ENCODE measurements at places on chromosomes 7 and 10.

- no peak overlapping the region for H3K4me3 ChIP-seq
- no peak overlapping the region for H3K27ac ChIP-seq
- no peak for DNase-seq
- H3K36me3 ChIP-seq: no peaks in the 10 kb centered on the region
- H3K27me3 ChIP-seq: no peaks in the 10 kb centered on the region
Measured at GRCh38 chr10:1515780-1516491, 221.4 kb downstream of the ADARB2 start.

DNA sequence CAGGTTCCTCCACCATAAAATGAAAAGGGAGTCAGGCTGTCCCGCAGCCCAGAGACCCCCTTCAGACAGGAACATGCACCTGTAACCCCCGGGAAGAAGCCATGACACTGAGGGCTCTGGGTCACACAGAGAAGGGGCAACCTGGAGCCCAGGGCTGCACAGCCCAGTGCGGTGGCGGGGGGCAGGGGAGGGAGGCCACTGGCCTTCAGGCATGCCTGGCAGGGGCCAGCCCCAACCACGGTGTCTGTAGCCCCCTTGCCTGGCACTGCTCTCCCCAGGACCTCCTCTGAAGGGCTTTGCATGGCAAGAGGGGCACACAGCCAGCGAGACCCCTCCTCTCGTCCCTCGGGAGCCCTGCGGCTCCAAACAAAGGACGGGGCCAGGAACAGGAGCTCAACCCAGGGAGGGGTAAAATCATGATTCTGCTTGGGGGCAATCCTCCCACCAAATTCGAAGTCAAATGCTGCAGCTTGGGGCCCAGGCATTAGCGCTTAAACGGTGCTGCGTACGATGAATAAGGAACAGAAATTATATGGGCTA, 235.1 kb downstream of the MAD1L1 start:
- no peaks in the 10 kb centered on the region for H3K27me3 ChIP-seq
- no peak for DNase-seq
- no peak overlapping the region for H3K27ac ChIP-seq
- H3K36me3 ChIP-seq: no peaks in the 10 kb centered on the region

DNA sequence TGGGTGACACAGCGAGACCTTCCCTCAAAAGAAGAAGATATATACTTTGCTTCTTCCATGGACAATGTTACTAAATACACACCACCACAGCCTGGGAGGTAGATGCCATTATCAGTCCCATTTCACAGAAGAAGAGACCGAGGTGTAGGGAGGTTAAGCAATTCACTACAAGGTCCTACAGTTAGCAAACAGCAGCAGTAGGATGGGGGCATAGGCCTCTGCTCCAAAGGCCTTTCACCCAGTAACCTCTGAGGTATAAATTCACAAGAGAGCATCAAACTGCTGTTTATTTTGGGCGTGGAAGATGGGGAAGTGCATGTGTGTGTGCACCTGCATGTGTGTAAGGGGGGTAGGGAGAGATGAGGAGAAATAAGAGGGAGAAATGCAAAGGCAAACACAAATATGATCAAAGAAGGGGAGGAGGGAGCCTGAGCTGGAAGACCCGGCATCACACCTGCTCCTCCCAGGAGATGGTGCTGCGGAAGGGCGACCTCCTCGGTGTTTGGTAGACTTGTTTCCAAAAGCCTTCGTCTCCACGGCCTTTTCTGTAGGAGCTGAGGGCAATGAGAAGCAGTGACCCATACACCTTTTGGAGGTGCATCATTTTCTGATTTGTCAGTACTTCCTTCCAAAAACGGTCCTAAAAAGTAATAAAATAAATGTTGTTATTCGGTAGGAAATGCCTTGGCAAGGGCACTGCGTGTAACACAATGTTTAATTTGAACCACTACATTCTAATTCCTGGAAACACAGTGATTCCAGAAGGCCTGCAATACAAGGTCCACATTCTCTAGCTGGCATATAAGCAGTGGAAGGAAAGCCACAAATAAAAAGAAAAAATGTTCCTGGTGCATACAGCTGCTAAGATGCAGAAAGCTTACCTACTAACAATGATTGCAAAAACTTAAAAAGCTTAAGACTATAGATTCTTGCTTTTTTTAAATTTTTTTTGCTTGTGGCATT, 25.9 kb upstream of the ACSL5 start:
- H3K4me3 ChIP-seq: no peak overlapping the region
- H3K27ac ChIP-seq: no peak overlapping the region
- no peaks in the 10 kb centered on the region for H3K27me3 ChIP-seq
- no peak for DNase-seq
- H3K4me1 ChIP-seq: peaks cover 17% of the 10 kb centered on the region

GRCh38 chr10:73998623-73998928, 660 bp downstream of the VCL start:
- peak overlapping the region; percentile 96 for H3K4me3 ChIP-seq
- peak overlapping the region; percentile 98 for H3K27ac ChIP-seq
- H3K27me3 ChIP-seq: no peaks in the 10 kb centered on the region
- no peaks in the 10 kb centered on the region for H3K36me3 ChIP-seq
- DNase-seq: no peak

DNA sequence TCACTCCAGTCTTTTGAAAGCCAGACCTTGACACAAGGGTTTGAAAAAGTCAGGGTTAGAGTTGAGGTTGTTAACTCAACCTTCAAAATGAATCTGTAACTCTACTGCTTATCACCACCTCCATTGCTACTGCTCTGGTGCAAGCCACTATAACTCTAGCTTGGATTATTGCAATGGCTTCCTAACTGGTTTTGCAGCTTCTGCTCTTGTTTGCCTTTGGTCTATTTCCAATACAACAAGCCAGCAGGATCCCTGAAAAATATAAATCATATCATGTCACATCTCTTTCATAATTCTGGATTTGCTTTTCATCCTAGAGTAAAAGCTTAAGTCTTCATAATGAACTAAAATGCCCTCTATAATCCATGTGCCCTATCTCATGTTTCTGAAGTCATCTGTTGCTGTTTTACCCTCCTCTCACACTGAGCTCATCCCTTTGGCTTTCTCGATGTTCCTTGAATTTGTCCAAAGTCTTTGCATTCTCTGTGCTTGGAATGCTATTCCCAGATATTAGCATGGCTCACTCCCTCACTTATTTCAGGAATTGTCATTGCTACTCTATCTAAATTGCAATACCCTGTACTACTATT, 10.9 kb downstream of the TAS2R60 start:
- no peak overlapping the region for H3K4me3 ChIP-seq
- H3K4me1 ChIP-seq: no peaks in the 10 kb centered on the region
- no peaks in the 10 kb centered on the region for H3K36me3 ChIP-seq
- H3K27me3 ChIP-seq: no peaks in the 10 kb centered on the region
- H3K27ac ChIP-seq: no peak overlapping the region

- no peak for DNase-seq
- H3K36me3 ChIP-seq: no peaks in the 10 kb centered on the region
- H3K27me3 ChIP-seq: peaks cover 63% of the 10 kb centered on the region
- no peaks in the 10 kb centered on the region for H3K4me1 ChIP-seq
- H3K27ac ChIP-seq: no peak overlapping the region
Measured at GRCh38 chr10:70034232-70034631, 18.4 kb upstream of the MACROH2A2 start.

GRCh38 chr7:45082031-45082830, 6.5 kb downstream of the NACAD start:
- no peaks in the 10 kb centered on the region for H3K4me1 ChIP-seq
- no peaks in the 10 kb centered on the region for H3K27me3 ChIP-seq
- H3K4me3 ChIP-seq: no peak overlapping the region
- no peak overlapping the region for H3K27ac ChIP-seq
- DNase-seq: no peak

DNA sequence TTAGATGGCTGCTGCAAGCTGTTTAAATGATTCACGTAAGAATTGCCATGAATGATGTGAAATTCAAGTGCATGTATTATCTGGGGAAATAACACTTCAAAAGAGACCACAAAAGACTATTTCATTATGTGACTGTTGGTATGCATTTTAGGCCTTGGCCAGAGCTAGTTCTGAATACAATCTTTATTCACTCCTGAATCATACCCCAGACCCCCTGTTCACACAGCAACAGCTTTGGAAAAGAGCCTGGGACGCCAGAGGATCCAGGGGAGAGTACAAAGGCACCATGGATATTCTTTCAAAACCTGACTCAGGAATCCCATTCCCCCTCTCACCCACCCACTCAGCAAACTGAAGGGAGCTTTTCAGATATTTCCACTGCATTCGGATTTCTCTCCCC, 377.1 kb upstream of the DPP6 start:
- no peak overlapping the region for H3K27ac ChIP-seq
- DNase-seq: no peak
- H3K27me3 ChIP-seq: no peaks in the 10 kb centered on the region
- no peaks in the 10 kb centered on the region for H3K36me3 ChIP-seq

GRCh38 chr10:129079705-129080104, 387.3 kb upstream of the MGMT start:
- DNase-seq: peak; percentile 61
- no peaks in the 10 kb centered on the region for H3K36me3 ChIP-seq
- H3K27ac ChIP-seq: no peak overlapping the region
- peaks cover 8% of the 10 kb centered on the region for H3K4me1 ChIP-seq
- H3K4me3 ChIP-seq: no peak overlapping the region
- H3K27me3 ChIP-seq: no peaks in the 10 kb centered on the region

DNA sequence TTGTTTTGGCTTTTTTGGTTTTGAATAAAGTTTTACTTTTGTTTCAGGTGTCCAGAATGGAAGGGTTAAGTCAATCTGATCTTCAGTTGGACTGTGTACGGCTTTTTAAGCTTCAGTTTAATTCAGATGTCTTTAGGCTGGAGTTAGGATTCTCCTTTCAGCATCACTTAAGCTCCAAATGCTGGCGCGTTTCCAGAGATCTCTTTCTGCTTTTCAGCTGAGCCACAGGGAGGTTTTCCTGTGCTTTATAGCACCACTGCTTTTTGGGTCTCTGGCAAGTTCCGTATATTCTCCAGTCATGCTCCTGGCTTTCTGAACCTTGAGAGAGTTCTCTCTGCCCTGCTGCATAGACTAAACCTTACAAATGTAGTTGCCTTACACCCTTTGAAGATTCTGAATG, 60.0 kb downstream of the VTI1A start:
- no peak overlapping the region for H3K27ac ChIP-seq
- peaks cover 23% of the 10 kb centered on the region for H3K4me1 ChIP-seq

- H3K36me3 ChIP-seq: no peaks in the 10 kb centered on the region
- no peak overlapping the region for H3K4me3 ChIP-seq
- H3K4me1 ChIP-seq: peaks cover 15% of the 10 kb centered on the region
- no peak for DNase-seq
- no peak overlapping the region for H3K27ac ChIP-seq
- no peaks in the 10 kb centered on the region for H3K27me3 ChIP-seq
Measured at GRCh38 chr10:14545827-14546226, 215.1 kb upstream of the FRMD4A start.

- no peaks in the 10 kb centered on the region for H3K36me3 ChIP-seq
- no peak overlapping the region for H3K4me3 ChIP-seq
- peak; percentile 84 for DNase-seq
- H3K4me1 ChIP-seq: peaks cover 48% of the 10 kb centered on the region
- H3K27me3 ChIP-seq: no peaks in the 10 kb centered on the region
Measured at GRCh38 chr10:125060826-125061556, 99.4 kb downstream of the CTBP2 start.

- no peaks in the 10 kb centered on the region for H3K4me1 ChIP-seq
- DNase-seq: no peak
- H3K27me3 ChIP-seq: peaks cover 4% of the 10 kb centered on the region
- no peak overlapping the region for H3K27ac ChIP-seq
Measured at GRCh38 chr7:44073664-44074348, 8.4 kb upstream of the PGAM2 start.

GRCh38 chr10:5442065-5442989, 30.0 kb downstream of the NET1 start:
- DNase-seq: peak; percentile 54
- no peak overlapping the region for H3K4me3 ChIP-seq
- no peaks in the 10 kb centered on the region for H3K27me3 ChIP-seq
- peaks cover 18% of the 10 kb centered on the region for H3K4me1 ChIP-seq
- H3K36me3 ChIP-seq: no peaks in the 10 kb centered on the region

DNA sequence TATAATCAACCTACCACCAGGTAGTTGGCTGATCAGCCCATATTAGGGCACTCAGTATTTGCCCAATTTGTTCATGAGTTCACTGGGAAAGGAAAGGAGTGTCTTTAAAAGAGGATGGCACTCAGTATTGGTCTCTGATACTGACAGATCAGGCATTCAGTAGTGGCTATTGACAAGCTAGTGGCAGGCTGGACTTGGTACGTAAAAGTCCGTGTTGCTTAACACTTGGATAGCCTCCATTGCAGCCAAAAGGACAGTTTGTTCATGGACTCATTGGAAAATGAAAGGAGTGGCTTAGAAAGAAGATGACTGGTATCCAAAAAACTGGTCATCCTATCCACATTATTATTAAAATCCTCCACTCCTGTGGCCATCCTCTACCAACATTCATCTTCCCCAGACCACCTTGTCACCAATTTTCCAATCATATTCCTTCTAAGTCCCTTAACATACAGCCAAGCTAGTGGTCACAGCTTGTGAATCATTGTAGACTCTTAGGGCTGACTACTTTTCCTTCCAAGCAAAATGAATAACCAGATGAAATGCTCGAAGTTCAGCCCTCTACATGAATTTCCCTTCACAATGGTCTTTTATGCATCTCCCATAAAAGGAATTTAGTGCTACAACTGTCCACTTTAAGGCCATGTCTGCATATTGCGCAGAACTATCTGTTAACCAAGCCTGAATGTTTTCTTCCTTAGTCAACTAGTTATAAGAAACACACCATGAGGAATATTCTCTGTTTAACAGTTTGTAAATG, 78.6 kb upstream of the MAGI2 start:
- no peaks in the 10 kb centered on the region for H3K36me3 ChIP-seq
- H3K27ac ChIP-seq: no peak overlapping the region
- H3K27me3 ChIP-seq: no peaks in the 10 kb centered on the region
- H3K4me3 ChIP-seq: no peak overlapping the region
- no peaks in the 10 kb centered on the region for H3K4me1 ChIP-seq

GRCh38 chr10:127320176-127320575, 123.8 kb upstream of the INSYN2A start:
- no peaks in the 10 kb centered on the region for H3K36me3 ChIP-seq
- H3K27ac ChIP-seq: no peak overlapping the region
- DNase-seq: no peak
- no peaks in the 10 kb centered on the region for H3K4me1 ChIP-seq
- H3K27me3 ChIP-seq: no peaks in the 10 kb centered on the region

DNA sequence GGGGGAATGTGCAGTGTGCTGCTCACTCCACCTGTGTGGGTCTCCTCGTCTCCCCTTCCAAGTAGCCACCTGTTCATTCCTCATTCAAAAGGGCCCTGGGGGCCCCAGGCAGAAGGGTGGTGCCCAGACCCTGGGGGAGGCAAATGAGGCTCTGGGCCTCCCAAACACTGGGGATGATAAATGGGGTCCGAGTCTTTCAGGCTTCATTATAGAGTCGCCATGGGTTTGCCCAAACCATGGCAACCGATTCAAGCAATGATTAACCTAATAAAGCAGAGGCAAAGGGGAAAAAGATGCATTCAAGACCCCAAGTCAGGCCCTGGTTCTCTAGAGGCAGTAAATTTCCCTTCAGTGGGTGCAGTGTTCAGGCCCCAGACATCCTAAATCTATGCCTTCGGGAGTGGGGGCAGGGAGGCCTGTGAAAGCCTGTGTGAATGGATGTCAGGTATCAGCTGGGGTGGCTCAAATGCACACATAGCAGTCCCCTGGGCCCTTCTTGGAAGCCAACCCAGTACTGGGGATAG, 10.4 kb downstream of the NEUROG3 start:
- H3K27ac ChIP-seq: no peak overlapping the region
- H3K4me1 ChIP-seq: peaks cover 18% of the 10 kb centered on the region
- no peaks in the 10 kb centered on the region for H3K36me3 ChIP-seq
- peaks cover 86% of the 10 kb centered on the region for H3K27me3 ChIP-seq
- H3K4me3 ChIP-seq: no peak overlapping the region
- DNase-seq: no peak
